ENCODE measurements at places on chromosomes 6 and 20.

DNA sequence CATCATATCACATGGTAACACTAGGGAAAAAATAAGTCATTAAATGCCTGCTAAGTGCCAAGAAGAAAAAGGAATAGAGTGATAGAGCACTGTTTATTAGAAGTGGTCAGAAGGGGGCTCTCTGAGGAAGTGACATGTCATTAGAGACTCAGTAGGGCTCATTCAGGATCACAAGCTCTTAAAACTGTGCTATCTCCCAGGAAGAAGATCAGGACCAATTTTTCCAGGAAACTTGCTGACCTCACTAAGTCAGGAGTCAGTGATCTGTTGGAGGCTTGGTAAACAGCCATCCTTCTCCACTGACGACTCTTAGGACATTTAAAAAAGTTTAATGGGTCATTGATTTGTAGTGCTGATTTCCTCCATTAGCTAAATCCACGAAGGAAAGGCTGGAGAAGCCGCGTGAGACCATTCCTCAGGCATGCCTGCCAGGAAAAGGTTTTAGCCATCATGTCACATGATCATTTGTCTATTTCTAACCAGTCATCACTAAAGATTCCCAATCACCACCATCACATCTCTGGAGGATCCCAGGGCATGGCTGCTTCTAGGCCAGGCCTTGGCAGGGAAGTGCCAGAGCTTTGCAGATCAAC lies 5.9 kb upstream of the PTPN1 start:
- DNase-seq, result no peak

GRCh38 chr6:137492289-137493217 lies 1.6 kb downstream of the OLIG3 start:
- no peak for DNase-seq

GRCh38 chr6:3383525-3383924 lies 73.3 kb downstream of the SLC22A23 start:
- no peak for DNase-seq

DNA sequence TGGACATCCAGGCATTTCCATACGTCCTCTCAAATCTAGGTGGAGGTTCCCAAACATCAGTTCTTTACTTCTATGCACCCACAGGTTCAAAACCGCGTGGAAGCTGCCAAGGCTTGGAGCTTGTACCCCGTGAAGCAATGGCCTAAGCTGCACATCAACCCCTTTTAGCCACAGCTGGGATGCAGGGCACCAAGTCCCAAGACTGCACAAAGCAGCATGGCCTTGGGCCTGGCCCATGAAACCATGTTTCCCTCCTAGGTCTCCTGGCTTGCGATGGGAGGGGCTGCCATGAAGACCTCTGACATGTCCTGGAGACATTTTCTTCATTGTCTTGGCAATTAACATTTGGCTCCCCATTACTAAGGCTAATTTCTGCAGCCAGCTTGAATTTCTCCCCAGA lies 88.9 kb upstream of the CBLN4 start:
- DNase-seq, result no peak

GRCh38 chr20:41783423-41784208 lies 165.4 kb upstream of the CHD6 start:
- DNase-seq, result no peak
